ENCODE measurements at places on chromosomes 13 and 19.

DNA sequence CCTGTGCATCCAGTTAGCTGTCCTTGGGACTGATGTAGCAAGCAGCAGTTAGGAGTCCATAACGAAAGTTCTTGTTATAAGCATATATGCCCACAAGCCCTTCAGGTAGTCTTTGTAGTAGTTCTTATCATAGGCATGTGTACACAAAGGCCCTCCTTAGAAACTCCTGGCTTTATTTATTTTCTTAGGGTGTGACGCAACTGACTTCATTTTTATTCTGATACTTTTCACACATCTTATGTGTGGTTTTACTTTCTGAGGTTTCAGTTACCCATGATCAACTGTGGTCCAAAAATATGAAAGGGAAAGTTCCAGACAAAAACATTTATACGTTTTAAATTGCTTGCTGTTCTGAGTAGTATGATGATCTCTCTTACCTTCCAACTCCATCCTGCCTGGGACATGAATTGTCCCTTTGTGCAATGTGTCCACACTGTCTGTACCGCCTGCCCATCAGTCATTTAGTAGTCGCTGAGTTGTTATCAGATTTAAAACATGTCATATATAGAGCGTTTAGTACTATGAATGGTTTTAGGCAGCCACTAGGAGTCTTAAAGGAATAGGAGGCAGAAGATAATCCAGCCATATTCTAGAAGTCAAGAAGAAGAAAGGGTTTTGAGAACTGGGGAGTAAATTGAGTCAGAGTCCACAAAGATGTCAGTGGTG, 19.4 kb downstream of the GPC5 start:
- DNase-seq: no peak

- DNase-seq: no peak
Measured at GRCh38 chr13:107994137-107994536, 221.2 kb downstream of the LIG4 start.

- DNase-seq: no peak
Measured at GRCh38 chr19:12247644-12248222, 47.0 kb downstream of the ZNF44 start.

- peak; percentile 69 for DNase-seq
Measured at GRCh38 chr13:80131204-80131603, 209.7 kb downstream of the SPRY2 start.

DNA sequence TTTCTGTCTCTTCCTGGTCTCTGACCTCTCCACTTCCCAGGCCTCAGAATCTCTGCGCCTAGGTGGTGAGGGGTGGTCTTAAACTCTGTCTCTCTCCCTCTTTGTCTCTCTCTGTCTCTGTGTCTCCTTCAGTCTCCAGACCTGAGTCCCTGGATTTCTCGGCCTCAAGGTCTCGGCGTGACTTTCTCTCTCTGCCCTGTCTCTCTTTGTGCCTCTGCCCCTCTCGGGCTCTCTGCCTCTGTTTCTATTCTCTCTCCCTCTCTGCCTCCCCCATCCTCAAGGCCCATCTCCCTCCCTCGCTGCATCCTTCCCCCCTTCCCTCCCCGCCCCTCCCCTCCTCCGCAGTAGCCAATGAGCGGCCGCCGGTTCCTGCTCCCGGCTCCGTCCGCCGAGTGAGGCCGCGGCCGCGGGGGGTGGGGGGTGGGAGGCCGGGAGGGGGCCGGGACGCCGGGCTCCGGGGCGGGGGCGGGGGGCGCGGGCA, at the start of gene CACNG7:
Gene CACNG7, plus strand, starts transcription at position 344 of the 481 bp plus-strand sequence. CDS start 3,554 bp downstream, outside the sequence.
- no peak for DNase-seq

GRCh38 chr13:45695198-45695730, 6.9 kb upstream of the CBY2 start:
- DNase-seq: no peak

DNA sequence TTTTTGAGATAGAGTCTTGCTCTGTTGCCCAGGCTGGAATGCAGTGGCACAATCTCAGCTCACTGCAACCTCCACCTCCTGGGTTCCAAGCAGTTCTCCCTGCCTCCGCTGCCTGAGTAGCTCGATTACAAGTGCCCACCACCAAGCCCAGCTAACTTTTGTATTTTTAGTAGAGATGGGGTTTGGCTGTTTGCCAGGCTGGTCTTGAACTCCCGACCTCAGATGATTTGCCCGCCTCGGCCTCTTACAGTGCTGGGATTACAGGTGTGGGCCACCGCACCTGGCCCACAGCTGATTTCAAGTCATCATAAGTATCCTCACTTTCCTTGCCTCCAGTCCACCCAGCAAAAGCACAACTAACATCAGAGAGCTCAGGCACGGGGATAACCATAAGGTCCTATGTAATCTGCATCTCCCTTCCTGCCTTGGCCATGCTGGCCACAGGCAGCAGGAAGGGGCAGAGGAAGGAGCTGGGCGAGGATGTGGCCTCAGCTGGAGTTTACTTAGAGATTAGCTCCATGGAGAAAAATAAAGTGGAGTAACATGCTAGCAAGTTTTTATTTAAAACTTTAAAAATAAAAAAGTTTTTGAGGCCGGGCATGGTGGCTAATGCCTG, 22.9 kb upstream of the ADGRE1 start:
- no peak for DNase-seq

DNA sequence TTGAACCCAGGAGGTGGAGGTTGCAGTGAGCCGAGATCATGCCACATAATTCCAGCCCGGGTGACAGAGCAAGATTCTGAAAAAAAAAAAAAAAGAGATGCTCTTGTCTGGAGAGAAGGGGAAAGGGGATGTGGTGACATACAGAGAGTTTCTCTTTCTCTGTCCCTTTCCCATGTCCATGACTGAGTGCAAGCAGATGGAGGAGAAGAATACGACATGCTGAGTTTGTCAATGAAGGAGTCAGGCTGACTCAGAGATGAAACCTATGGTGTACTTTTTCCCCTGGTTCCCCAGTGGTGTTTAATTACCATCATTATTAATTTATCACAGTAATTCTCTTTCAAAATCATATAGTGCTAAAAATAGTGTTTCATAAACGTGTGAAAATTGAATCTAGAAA, 448.8 kb downstream of the FOXO1 start:
- DNase-seq: no peak

- no peak for DNase-seq
Measured at GRCh38 chr13:108533842-108534241, 95.6 kb upstream of the MYO16 start.

GRCh38 chr13:49042476-49042875, 66.8 kb downstream of the FNDC3A start:
- no peak for DNase-seq

- DNase-seq: no peak
Measured at GRCh38 chr19:2083174-2083854, 12.8 kb downstream of the MOB3A start.

DNA sequence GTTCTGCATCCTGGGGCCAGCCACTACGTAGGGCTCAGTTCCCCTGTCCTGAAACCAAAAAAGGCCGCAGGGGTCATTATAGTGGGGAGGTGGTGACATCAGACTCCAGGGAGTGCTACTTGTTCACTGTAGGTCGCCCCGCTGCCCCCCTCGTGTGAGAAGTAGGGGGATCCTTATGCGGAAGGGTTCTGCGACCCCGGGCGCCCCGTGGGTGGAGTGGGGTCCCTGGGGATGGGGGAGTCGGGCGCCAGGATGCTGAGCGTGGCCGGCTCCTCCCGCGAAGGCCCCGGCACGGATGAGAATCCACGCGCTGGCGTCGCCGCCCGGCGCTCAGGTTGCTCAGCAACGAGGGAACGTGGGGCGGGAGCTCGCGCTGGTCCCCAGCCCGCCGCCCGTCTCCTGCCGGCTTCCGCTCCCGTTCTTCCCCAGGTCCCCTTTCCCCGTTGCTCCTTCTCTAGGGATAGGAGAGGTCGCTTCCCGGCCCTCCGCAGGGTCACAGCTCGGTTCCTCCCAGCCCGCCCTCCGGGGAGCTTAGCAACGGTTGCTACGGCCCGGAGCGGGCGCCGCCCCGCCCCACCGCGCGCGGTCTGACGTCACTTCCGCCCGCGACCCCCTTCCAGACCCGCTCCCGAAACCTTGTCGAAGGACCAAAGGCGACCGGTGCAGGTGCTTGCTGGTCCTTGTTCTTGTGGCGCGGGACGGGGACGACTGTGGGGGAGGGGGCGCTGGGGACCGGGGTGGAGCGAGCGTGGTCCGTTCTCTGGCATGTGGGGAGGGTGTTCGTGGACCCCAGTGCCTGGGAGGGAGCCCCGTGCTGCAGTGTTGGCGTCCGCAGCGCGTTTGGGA, at the start of gene NAT14:
Gene NAT14, plus strand, starts transcription at position 596 of the 846 bp plus-strand sequence. CDS start 521 bp downstream, outside the sequence.
- DNase-seq: peak; percentile 78

GRCh38 chr19:39372941-39373340, 18.0 kb downstream of the PAF1 start:
- DNase-seq: no peak

DNA sequence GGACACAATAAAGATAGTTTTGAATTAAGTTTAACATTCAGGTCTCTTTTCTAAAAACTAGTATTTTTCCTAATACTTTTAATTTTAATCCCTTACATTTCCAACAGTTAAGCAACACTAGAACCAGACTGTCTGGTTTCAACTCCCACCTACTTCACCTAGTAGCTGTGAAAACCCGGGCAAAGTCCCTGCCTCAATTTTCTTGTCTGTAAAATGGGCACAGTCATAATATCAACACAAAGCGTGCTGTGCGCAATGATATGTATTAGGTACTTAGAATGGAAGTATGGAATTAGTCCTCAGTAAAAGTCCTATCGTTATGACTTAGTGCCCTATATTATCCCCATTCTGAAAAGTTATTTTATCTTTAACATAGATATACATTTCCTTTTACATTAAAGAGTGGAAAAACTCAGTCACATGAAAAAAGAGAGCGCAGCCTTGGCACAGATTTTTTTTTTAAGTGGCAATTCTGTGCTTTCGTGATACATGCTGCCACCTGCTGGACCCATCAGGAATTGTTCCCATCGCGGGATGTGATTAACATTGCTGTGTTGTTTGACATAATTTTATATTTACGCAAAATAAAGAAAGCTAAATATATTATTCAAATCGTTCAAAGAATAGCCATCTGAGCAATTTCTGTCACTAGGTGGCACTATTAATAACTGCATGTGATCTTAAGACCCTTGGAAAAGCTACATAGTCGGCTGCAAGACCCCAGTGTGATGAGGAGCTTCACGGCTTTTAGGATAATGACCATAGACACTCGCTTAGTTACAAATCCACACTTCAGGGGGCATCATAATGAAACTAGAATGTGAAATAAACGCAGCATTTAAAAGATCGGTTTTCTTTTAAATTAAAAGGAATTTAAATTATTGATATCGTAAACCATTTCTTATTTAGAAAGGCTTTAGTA, 59.9 kb downstream of the LIG4 start:
- peak; percentile 35 for DNase-seq

GRCh38 chr19:43605875-43606568, 5.9 kb upstream of the SRRM5 start:
- no peak for DNase-seq

DNA sequence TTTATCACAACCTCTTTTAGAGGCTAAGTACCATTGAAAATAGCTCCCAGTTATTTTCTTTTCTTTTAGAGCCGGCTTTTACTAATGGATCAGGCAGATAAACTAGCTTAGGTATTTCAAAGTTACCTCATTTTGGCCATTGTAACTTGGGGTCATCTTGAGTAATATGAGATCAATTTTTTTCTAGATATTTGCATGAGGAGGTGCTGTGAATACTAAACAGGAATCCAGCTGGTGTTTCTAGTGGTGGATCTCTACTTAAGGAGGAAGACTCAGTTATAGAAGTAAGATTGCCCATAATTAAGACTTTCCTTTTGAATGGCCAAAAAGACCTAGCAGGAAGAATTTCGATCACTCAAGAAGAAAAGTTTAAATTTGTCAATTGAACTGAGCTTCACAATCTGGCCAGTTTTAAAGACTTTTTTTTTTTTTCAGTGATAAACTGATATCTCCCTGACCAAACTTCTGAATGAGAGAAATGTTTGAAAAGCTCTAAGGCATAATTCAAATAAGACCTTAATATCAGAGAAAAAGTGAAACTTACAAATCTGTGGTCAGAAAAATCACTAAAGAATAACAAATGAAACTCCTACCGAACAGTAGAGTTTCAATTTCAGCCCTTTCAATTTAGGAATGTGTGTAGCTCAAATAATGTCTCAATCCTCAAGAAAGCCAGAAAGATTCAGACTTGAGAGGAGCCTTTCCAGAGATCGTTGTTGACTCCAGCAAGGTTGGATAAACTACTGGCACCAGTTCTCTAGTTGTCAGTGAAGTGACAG, 11.6 kb upstream of the NAA16 start:
- DNase-seq: no peak

DNA sequence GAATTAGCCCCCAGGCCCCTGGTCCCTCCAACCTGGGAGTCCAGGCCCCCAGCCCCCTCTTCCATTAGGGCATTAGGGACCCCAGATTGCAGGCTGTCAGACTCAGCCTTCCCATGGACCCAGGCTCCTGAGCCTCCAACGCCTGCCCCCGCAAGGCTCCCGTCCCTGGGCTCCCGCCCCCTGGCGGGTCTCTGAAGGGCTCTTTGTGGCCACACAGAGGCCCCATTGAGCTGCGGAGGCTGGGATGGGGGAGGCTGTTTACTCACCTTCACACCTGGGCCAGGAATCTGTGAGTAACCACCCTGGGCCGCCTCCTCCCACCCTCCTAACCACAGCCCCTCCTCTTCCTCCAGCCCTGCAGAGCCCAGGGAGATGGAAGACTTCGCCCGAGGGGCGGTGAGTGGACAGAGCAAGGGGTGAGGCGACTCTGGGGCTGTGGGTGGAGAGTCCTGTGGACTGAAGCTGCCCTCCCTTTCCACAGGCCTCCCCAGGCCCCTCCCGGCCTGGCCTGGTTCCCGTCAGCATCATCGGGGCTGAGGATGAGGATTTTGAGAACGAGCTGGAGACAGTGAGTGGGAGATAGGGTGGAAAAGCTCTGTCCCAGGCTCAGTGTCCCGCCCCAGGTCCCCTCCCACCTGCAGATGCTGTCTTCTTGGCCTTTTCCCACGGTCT, 4.9 kb downstream of the ARHGEF1 start:
- no peak for DNase-seq

DNA sequence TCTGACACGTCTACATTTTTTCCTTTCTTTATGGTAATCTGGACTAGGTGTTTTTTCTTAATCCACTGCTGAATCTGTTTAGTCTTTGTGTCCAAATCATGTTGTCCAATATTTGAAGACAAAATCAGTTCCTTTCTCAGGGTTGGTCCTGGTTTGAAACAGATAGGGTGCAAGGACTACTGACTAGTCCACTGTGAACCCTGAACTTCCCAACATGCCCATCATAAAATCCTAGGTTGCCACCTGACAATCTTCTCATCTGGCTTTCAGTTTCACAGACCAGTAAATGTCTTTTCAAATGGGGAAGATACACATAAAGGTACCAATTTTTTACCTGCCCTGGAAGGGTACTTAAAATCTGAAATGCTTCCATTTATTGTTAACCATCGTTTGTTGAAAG, 12.7 kb downstream of the GTF3A start:
- DNase-seq: no peak

Data from renal pelvis (tissue), 12 donors.